ENCODE measurements at places on chromosomes 5 and 9.
A peak's percentile ranks its signal among the peaks of the same experiment; 100 is the strongest.

DNA sequence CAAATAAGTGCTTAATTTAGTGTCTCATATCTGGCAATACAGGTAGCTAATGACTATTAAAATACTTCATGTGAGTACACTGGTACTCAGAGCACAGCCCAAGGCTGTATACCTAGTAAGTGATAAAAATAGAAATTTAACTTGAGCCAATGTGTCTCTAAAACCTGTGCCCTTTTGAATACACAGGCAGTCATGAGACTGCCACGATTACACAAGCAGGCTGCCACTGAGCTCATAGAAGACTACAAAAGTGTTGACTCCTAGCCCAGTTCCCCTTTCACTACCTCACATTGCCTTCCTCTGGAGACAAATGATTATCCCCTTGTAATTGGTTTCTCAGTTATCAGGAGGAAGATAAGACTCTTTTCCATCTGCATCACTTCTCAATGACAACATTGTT lies 66.3 kb upstream of the PAPPA start:
- no peak for DNase-seq

DNA sequence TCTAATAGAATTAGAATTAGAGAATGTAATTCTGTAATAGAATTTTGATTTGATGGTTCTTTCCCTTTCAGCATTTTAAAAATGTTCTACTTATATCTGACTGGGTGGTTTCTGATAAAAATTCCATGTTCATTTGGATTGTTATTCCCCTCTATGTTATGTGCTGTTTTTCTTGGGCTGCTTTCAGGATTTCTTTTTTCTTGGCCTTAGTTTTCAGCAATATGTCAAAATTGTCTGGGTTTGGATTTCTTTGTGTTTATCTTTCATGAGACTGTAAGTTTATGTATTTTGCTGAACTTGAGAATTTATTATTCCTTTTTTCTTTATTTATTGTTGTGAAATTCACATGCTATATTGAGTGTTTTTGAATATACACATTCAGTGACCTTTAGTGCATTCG lies 189.1 kb downstream of the RANBP17 start:
- DNase-seq, result no peak

GRCh38 chr5:74870299-74871067 lies 4.3 kb upstream of the FAM169A start:
- DNase-seq, result no peak

GRCh38 chr9:129405089-129405826 lies 215.6 kb downstream of the C9orf50 start:
- no peak for DNase-seq

DNA sequence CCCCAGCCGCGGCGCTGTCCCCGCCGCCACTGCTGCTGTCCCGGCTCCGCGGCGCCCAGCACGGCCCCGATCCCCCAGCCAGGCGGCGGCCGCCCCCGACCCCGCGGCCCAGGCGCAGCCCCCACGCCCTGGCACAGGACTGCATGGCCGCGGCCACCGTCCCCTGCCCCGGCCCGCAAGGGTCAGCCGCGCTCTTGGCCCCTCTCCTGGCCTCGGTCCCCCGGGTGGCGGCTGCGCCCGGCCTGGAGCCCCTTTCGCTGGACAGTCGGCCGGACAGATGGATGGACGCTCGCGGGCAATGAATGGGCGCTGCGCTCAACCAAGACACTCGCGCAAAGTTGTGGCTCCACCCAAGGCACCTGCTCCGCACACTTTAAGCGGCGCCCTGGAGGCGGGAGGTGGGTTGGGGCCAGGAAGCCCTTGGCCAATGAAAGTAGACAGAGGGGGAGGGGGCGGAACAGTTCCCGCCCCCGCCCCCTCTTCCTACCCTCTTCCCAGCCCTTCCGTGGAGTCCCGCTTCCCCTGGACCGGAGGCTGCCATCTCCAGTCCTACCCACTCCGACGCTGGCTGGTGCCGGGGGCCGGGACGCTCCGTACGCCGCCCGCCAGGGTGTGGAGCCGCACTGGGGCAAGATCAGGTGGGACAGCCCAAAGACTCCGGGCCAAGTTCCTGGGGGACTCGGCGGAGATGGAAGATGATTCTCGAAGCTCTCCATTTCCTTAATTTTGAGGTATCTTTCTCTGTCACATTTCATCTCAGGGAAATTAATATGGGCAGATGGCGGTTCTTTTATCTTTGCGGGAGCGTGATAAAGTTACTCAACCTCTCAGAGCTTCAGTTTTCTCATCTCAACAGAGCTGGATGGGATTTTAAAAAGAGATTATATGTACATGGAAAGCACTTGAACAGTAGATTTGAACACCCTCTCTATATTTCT lies at the start of gene GLDC:
TSS of gene GLDC (minus strand) at position 375 of the 938 bp plus-strand sequence. CDS start at position 145, 230 bp downstream.
- no peak for DNase-seq

GRCh38 chr5:177489119-177489716 lies 8.2 kb downstream of the PDLIM7 start:
- no peak for DNase-seq

- no peak for DNase-seq
Observed at GRCh38 chr5:154176181-154176580, 14.4 kb upstream of the GALNT10 start.

DNA sequence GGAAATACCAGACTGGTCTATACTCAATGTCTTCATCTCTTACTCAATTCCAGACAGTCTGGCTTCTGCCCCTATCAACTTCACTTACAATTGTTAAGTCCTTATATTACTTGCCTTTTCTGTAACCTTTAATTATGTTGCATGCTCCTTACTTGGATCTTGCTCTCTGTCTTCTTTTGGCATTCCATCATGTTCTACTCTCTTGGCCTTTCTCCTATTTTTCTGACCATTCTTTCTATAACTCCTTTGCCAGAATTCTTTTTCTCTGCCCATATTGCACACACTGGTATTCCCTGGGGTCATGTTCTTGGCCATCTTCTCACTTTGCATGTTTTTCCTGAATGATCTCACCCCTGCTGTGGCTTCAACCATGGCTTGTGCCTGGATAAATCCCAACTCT lies 209.8 kb upstream of the ZNF462 start:
- no peak for DNase-seq

DNA sequence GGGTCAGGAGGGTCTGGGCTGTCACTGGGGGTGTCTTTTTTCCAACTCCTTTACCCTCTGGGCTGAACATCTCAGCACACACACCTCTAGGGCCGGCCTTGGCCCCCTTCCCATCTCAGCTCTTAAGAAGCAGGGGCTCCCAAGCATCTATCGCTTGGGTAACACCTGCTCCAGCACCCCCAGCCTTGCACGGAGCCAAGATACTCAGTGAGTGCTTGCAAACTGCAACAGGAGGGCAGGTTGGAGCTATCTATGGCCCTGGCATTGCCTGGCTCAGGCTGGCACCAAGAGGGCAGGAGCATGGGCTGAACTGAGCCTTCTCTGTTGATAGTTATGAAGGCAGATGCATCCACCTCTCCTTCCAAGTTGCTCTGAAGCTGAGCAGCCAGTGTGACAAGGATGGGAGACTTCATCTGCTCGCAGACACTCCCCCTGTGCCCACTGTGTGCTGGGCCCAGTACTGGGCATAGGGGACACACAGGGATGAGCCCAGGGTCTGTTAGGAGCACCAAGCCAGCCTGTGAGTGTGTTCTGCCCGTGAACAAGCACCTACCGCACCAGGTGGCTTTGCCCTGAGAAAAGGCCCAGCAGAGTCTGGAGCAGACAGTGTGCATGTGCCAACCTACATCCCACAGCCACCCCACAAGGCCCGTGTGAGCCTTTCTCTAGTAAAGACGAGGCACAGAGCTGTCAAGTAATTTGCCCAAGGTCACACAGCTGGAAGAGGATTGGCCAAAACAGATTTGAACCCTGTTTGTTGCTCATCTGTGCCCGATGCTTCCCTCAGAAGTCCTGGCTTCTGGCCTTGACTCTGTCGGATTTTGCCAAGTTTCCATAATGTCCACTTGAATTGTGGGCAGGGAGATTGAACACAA lies 58.2 kb downstream of the PHF2 start:
- no peak for DNase-seq

- DNase-seq, result no peak
Observed at GRCh38 chr9:26341545-26341944, 551.1 kb downstream of the CAAP1 start.

DNA sequence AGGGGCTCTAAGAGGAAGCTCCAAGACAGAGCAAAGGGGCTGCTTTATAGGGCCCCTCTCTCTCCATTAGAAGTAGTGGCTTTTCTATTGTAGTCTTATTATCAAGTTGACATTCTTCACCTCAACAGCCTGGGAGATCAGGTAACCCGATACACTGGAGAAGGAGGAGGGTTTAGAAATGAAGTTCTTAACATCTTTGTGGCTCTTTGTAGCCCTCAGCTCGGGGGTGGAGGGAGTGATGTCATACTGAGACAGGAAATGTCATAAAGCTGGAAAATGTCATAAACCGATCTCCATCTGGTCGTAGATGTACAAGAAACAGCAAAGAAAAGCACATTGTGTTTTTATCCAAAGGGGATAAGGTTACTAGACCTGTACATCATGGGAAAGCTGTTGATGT lies 17.9 kb downstream of the PDZD2 start:
- DNase-seq, result no peak

GRCh38 chr9:109600142-109600541 lies 102.0 kb upstream of the PTPN3 start:
- peak; percentile 38 for DNase-seq

- DNase-seq, result no peak
Observed at GRCh38 chr5:76548525-76549229, 74.5 kb downstream of the F2RL2 start.

GRCh38 chr9:26463837-26464236 lies 428.8 kb downstream of the CAAP1 start:
- no peak for DNase-seq

DNA sequence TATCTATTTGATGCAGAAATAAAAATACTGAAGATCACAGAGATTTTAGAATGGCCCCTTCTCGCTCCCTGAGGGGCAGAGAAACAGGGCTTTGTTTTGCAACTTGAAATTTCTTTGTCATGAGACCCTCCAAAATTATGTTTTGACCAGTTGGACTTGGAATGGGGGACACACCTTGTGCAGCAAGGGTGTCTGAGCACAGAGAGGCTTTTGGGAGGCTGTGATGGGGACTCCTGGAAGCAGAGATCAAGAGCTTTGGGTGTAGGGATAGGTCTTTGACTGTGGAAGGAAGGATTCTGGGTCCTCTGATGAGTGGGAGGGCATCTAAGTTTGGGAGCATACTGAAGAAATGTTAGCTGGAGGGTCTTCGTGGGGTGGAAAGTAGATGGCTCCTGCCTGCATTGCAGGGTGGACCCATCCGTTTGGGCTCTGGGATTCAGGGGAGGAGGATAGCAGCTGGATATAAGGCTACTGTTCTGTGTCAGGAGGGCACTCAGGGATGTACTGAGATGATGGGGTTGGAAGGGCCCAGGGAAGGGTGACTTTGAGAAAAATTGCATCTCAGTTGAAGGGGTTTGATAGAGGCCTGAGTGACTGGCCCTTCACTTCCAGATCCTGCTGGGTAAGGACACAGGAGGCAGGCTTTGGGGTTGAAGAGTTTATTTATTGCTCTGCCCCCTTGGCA lies 1.8 kb upstream of the MYORG start:
- no peak for DNase-seq

DNA sequence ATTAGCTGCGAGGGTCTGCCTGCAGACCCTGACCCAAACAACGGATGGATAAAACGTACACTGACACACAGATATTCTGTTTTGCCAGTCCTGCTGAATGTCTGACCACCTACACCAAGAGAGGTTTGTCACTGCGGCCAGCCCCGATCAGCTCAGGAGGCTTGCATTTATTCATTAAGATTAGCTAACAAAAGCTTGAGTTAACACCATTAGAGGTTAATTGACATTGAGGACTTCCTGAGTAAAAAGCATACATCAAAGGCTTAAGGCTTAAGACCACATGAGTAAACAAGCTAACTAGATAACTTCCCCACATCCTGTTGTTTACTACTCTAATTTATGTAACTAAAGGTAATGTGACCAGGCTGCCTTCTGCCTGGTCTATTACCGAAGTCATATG lies 198.1 kb upstream of the TRPC7 start:
- DNase-seq, result no peak

- no peak for DNase-seq
Observed at GRCh38 chr5:168818558-168818957, 239.4 kb upstream of the PANK3 start.
